GM12892 (cell line): ENCODE measurements at places on chromosomes 6 and 20.

- no peak for DNase-seq
Measured at GRCh38 chr6:137698636-137699030, 168.4 kb upstream of the TNFAIP3 start.

DNA sequence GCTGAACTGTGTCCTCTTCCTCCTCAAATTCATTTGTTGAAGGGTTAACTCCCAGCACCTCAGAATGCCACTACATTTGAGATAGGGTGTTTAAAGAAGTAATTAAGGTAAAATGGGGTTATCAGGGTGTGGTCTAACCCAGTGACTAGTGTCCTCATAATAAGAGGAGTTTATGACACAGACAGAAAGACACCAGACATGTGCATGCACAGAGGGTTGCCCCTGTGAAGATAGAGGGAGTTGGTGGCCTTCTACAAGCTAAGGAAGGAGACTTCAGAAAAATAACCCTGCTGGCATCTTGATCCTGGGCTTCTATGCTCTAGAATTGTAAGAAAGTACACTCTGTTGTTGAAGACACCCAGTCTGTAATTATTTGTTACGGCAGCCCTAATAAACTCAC is 24.9 kb upstream of the EDN1 start:
- no peak for DNase-seq

- DNase-seq, result no peak
Measured at GRCh38 chr20:22428051-22428450, 156.3 kb downstream of the FOXA2 start.

DNA sequence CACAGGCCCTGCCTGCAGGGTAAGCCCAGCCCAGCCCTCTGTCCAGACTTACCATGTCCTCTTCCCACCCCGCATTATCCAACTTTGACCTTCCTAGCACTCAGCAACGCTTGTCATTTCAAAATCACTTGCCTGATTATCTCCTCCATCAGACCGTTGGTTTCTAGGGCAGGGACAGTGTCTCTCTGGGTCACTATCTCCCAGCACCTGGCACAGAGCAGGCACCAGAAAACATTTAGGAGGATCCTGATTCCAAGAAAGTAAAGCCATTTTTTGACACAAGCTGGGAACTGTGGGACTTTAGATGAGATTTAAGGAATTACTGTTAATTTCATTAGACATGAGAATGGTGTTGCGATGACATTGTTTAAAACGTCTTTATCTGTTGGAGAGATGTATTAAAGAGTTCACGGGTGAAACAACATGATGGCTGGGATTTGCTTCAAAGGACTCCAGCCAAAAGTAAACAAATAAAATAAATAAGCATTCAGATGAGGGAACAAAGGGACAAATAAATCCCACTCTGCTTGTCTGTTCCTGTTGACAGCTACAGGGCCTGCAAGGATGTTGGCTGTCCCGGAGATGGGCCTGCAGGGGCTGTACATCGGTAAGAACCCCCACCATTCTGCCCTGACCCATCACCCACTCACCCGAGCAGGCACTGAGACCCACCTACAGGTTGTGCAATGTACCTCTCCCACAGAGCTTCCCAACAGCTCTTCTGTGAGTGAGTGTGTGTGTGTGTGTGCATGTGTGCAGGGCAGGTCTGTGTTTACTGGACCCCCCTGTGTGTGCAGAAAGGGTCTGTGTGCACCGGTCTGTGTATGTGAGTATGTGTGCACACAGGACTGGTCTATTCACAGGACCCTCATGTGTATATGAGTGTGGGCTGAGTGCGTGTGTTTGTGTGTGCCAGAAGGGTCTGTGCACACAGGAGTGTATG is 5.9 kb downstream of the HSPA12B start:
- no peak for DNase-seq

GRCh38 chr6:49826743-49827406 is 39.5 kb downstream of the CRISP1 start:
- no peak for DNase-seq

- no peak for DNase-seq
Measured at GRCh38 chr20:54234991-54235390, 27.1 kb downstream of the PFDN4 start.

GRCh38 chr6:13992417-13993055 is 67.8 kb downstream of the RNF182 start:
- no peak for DNase-seq

GRCh38 chr6:44116641-44117382 is 10.4 kb downstream of the MRPL14 start:
- no peak for DNase-seq
